ENCODE measurements at places on chromosomes 7 and 10.

DNA sequence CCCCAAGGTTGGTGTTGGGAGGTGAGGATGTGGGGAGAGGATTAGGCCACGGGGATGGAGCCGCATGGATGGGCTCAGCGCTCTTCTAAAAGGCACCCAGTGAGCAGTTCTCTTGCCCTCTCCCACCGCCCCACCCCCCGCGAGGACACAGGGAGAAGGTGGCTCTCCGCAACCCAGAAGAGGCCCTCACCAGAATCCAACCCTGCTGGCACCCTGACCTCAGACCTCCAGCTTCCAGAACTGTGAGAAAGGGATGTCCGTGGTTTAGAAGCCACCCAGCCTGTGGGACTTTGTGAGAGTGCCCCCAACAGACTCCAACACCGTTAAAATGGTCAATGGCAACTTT, 242.8 kb upstream of the PPP2R2D start:
- no peak for DNase-seq

DNA sequence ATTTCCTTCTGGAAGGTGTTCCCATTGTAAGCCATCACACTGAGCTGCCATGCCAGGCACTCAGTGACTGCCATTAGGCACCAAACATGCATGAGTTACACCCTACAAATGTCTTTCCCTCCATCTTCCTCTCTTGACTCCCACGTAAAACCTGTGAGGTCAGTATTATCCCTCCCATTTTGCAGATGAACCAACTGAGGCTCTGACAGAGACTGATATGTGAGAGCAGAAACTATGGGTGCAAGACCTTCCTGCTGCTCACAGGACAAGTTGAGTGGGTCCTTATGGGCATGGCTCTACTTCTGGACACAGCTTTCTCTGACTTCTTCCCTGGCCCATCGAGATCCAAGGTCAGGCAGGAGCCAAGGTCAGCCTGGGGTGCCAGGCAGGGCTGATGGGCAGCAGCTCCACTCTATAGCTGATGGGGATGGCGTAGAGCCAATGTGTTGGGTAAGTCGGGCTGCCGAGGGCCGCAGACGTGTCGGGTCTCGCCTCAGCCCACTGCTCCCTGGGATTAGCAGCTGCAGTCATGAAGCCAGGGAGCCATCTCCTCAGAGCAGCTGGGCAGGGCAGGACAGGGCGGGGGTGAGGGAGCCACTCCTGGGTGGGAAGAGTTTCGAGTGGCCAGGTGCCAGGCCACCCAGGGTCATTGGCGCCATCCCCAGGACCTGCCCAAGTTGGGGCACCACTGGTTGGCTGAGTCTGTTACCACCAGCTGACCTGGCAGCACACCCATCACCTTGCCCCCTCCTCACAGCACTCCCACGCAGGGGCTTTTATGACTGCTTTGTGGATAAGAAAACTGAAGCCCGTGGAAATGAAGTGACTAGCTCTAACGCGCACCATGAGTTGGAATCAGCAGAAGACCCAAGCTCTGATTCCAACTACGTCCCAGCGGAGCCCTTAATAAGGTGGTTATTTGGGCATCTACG, 117.8 kb upstream of the ZMIZ1 start:
- no peak for DNase-seq

GRCh38 chr10:103814626-103815370, 40.6 kb downstream of the SH3PXD2A start:
- no peak for DNase-seq

- no peak for DNase-seq
Observed at GRCh38 chr7:147570390-147570789, 1020.2 kb upstream of the C7orf33 start.

GRCh38 chr7:84792231-84792893, 394.5 kb downstream of the SEMA3D start:
- no peak for DNase-seq

- DNase-seq, result no peak
Observed at GRCh38 chr10:42454313-42454712, 184.1 kb downstream of the ZNF33B start.

DNA sequence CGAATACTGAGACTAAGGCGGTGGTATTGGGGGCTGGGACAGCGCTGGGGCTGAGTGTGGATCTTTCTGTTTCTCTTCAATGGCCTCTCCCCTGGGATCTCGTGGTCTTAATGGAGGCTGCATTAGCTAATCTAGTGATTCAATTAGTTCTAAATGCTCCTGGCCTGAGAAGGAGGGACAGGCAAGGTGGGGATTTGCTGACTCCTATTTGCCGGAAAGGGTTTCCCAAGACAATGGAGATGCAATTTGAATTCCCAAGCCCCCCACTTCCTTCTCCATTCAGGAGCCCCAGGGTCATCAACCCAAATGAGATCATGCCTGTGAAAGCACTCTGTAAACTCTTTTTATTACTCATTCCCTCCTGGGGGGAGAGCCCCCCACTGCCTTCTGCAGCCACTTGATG, 111.7 kb upstream of the PLXNA4 start:
- DNase-seq, result no peak

GRCh38 chr10:11178606-11179515, 161.2 kb downstream of the CELF2 start:
- DNase-seq, result no peak

DNA sequence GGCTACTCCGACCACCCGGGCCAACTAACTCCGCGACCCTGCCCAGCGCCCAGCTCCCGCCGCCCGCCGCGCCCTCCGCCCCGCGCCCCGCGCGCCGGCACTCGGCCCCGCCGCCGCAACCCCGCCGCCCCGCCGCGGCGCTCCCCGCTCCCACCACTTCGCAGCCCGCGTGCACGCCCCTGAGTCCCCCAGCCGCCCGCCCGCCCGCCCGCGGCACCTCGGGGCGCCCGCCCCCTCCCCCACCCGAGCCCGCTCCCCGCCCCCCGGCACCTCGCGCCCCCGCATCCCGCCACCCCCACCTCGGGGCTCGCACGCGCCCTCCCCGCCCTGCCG, 598 bp downstream of the JAZF1 start:
- no peak for DNase-seq

GRCh38 chr7:113582471-113582870, 336.3 kb downstream of the PPP1R3A start:
- DNase-seq, result no peak

DNA sequence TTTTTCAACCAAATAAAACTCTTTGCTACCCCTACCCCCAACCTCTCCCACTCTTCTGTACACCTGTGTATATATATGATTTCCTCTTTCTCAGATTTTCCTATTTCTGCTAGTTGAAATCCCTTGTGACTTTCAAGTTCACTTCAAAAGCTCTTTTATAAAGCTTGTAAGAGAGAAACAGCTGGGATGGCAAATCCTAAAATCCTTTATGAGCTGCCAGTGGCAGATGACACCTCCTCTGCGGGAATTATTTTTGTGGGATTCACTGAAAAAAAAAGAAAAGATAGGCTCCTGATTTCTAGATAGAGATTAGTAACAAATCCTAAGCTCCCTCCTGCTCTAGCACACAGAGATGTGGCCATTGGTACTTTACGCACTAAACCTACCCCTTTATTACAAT, 92.9 kb downstream of the AHR start:
- no peak for DNase-seq

DNA sequence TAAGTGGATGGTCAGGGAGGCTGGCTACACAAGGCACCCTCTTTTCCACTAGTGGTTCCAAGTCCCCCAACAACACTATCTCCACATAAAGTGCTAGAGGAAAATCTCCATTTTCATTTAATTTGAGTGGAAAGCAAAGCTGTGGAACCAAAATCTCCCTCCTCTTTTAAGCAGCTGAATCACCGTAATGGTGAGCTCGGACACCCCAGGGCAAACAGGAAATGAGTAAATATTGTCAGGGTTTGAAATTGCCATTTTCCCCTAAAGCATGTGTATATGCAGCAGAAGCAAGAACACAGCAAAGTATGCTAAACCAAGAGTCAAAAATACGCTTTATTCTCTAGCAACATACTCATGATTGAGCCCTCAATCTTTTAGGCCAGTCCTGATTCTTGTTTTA, 143.7 kb downstream of the GPAM start:
- DNase-seq, result no peak

DNA sequence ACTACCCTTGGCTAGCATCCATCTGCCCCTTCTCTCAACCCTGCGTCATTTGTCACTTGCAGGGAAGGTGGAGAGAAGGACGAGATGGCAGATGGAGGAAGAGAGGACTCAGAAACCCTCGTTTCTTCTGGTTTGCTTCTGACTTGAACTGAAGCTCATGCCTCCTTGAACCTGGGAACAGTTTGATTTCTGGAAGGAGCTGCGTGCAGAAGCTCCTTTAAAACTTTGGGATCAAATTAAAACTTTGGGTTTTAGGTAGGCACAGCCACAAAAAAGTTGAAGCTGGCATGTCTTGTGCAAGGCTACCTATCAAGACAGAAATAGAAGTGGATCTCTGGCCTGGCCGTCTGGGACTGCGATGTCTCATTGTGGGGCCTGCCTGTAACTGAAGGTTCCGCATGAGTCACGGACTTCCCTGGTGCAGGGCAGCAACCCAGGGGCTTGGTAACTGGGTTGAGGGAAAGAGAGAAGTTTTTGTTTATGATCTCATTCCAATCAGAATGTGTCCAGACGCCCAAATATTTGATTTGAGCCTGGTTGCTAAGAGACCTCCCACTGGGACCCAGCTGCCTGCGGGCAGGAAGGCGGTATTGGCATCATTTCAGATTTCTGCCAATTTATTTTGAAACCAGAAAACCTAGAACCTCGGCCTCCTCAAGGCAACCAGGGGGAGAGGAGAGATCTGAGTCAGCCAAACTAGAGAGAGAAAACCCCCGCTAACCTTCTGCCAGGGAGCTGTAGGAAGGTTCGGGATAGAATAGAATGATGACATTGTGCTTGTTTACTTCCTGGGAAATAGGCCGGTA, 15.8 kb upstream of the CAMK1D start:
- DNase-seq, result peak; percentile 96

DNA sequence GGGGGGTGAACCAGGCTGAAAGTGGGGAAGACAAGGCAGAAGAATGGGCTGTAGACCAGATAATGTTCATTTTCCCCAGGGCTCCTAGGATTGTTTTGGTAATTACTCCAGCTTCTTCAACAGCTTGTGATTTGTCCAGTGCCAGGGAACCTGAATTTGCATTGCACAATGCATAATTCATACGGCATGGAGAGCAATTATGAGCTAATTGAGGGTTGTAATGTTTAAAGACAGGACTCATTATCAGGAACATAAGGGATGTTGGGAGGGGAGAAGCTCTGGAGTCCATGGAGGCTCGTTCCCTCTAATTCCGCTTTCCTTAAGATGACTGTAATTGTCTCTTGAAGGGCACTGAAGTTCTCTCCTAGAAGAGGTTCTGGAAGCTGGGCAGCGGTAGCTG, 405.0 kb upstream of the ZMIZ1 start:
- no peak for DNase-seq

- DNase-seq, result no peak
Observed at GRCh38 chr7:133699386-133699785, 427.8 kb upstream of the LRGUK start.

DNA sequence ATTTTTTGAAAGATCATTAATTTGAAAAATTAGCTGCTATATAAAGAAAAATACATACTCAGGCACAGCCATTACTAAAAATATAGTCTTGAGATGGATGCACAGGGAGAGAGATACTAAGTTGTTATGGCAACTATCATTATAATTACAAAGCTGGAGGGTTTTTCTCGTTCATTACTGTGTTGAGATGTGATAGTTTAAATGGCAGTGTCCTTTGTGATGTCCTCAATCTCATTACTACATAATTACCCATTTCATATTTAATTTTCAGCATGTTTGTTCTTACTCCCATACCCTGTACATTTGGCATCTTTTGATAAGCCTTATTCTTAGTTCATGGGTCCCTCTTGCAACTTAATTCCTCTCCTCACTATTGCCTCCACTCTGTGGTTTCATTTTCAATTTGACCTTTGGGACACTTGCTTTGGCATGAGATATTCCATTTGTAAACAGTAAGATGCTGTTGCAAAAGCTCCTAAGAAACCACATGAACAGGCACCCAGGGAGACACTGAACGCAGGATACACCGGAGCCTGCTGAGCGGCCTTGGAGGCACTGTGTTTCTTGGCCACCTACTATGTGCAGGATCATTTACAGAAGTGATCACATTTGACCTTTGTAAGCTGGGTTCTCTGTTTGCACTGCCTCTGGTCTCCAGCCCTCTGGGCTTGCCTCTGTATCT, 4.8 kb upstream of the CPXM2 start:
- no peak for DNase-seq

GRCh38 chr7:107228291-107228690, 59.5 kb downstream of the HBP1 start:
- DNase-seq, result no peak

DNA sequence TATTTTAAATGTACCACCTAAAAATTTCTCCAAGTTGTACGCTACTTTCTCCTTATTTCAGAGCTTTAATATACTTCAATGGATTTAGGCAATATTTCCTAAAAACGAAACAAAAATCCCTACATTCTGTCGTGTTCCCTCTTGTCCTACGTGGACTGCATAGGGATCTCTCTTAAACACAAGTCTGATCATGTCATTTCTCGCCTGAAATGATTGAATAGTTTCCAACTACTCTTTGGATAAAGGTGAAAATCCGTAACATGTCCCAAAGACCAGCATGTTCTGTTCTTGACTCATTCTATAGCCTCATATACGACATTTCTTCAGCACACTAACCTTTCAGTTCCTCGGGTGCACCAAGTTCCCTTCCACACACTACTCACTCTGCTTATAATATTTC, 17.7 kb upstream of the TPK1 start:
- DNase-seq, result no peak

DNA sequence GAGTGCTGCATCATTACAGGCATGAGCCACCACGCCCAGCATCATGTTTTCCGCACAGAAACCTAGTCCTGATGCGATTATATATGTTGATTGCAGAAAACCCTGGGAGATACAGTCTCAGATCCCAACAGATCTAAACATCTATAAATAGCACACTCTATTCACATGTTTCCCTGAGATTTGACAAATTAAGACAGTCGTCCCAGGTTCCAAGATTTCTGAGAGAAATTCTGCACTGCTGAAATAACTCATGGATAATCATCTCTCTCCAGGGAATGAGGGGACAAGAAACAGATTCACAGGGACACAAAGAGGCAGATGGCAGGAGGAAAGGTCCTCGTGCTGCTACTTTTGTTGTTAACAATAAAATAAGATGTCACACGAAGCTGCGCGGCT, 393.1 kb upstream of the CELF2 start:
- no peak for DNase-seq

DNA sequence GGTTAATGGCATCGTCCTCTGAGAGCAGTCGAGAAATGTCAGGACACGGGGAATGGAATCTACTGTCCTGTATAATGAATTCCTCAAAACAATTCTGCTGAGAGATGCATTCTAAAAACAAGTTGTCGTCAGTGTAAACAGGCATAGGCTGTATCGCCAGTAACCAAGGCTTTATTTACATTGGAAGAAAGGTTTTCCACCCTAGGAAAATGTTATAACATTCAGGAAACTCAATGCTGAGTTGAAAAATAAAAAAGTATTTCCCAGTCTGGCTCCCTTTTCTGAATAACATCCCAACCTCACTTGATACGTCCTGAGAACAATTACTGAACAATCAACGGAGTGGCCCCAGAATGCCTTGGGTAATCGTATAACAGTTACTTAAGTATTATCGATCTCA, 79.6 kb upstream of the UCN3 start:
- no peak for DNase-seq
